Mucosa of gallbladder (tissue), 1 donor: ENCODE measurements at places on chromosomes 12 and 14. TPM values are rescaled to one million over a fixed set of nuclear protein-coding genes. Genes with fewer than 3 reads are reported as not detected.

DNA sequence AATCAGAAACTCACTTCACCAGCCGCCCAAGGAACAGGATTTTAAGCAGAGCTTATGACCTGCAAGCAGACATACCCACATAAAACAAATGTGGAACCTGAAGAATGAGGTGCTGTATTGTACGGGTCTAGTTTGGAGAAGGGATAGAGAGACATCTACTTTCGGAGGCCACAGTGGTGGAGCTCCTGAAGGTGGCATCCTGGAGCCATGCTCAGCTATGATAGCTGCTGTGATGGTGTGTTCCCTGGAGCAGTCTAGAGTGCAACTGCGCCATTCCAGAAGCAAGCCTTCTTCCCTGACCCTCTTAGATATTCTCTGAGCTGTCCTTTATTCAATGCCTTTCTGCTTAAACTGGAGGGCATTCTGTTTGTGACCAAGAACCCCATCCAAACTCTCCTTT is 402.6 kb downstream of the FUT8 start:
- DNase-seq, result no peak

DNA sequence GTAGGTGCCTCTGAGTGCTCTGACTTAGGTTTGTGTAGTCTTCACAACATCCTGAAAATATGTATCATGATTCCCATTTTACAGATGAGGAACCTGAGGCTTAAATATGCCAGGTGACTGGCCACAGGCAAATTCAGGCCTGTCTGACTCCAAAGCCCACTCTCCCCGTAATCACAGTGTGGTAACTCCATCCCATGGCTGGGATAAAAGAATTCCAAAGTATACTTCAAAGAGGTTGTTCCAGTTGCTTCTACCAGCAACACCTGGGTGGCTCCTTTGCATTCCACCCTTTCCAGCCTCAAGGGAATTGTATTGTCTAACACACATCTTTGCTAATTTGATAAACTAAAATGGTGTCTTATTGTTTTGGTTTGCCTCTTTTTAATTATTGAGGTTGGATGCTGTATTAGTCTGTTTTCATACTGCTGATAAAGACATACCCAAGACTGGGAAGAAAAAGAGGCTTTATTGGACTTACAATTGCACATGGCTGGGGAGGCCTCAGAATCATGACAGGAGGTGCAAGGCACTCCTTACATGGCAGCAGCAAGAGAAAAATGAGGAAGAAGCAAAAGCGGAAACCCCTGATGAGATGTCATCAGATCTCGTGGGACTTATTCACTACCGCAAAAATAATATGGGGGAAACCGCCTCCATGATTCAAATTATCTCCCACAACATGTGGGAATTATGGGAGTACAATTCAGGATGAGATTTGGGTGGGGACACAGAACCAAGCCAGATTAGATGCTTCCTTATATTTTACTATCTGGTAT is 9.9 kb upstream of the CHST11 start:
- DNase-seq, result no peak

- DNase-seq, result no peak
These were observed 68.0 kb downstream of the WNK1 start for GRCh38 chr12:820336-820735.

GRCh38 chr12:58896278-58896677 is 24.0 kb downstream of the LRIG3 start:
- no peak for DNase-seq

DNA sequence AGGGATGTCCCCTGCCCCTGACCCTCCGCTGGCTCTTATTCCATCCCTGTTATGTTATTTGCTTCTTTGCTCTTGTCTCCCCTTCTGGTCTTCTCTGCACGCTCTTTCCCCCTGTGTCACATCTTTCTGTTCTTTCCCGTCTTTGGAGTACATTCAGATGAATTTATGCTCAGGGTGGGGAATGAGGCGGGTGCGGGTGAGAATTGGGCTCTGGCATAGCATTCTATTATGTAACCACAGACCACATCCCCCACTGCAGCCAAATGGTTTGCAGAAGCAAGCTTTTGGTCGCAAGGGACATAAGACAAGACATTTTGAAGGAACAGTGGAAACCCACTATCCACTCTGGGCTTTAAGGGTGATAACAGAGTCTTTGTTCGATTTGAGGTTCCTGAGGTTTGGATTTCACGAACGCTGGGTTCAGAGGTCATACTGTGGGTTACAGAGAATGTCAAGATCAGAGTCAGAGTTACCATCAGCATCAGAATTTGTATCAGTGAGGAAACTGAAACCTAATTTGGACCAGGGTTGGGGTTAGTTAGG is 3.8 kb downstream of the ENDOU start:
- no peak for DNase-seq

The TROAP gene
- total RNA-seq, result 2.0 TPM

The SLCO1B3 gene
- 0.17 TPM for total RNA-seq

The TAS2R14 gene
- total RNA-seq, result 1.4 TPM

The TIMELESS gene
- total RNA-seq, result 13.0 TPM

The INHBC gene
- total RNA-seq, result not detected
